ENCODE measurements at places on chromosomes 2 and 18.

- no peak for DNase-seq
These were observed 226.5 kb downstream of the ANAPC1 start for GRCh38 chr2:111657351-111657975.

GRCh38 chr2:96860065-96861029, 2.5 kb upstream of the ANKRD39 start:
- DNase-seq: no peak

GRCh38 chr2:158181171-158181570, 79.5 kb downstream of the UPP2 start:
- DNase-seq: no peak

- no peak for DNase-seq
These were observed 15.6 kb downstream of the TMEM127 start for GRCh38 chr2:96250188-96250587.

DNA sequence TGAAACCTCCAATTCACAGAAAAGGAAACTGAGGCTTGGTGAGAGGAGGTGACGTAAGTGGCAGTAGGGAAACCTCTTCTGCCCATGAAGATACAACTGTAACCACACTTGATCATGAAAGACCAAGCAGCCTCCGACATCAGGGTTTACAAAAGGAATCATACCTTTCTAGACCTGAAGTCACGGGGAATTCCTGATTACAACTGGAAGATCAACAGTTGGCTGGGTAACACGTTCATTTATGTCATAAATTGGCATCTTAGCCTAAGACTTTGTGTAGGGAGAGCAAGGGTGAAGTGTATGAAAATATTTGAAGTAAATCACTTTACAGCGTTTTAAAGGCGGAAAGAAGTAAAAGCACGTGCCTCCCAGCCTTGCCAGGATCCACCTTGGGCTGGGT, 922 bp downstream of the HS1BP3 start:
- DNase-seq: no peak

Data from head of caudate nucleus (tissue), 42 donors.